Stimulated activated naive CD4-positive, alpha-beta T cell treated with Interleukin-2 at 50 U/mL for 16 hours (primary cell): ENCODE measurements at places on chromosomes 6 and 20.

DNA sequence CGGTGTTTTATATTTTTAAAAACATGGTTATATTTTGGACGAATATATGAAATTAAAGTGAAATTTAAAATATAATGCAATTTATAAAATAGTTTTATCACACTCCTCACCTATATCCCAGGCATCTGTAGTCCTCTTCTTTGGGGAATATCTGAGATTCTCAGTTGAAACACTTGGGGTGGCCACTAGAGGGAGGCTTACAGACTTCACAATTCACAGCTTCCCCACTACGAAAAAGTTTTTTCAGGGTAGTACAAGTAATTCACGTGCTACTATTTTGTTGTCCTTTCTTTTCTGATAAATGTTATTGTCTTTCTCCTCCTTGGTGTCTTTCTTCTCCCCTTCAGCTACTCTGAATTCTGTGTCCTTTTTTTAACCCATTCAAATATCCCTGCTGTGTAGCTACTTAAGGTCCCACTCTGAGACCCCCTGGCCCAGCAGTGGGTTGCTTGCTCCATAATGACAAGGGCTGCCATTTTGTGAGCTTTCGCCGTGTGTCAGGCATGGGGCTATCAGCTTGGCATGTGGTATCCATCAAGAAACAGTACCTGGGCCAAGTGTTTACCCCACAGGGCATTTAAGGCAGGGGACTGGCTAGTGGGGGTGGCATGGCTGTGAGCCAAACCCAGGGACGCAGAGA lies 43.6 kb upstream of the PHACTR3 start:
- no peak for DNase-seq

DNA sequence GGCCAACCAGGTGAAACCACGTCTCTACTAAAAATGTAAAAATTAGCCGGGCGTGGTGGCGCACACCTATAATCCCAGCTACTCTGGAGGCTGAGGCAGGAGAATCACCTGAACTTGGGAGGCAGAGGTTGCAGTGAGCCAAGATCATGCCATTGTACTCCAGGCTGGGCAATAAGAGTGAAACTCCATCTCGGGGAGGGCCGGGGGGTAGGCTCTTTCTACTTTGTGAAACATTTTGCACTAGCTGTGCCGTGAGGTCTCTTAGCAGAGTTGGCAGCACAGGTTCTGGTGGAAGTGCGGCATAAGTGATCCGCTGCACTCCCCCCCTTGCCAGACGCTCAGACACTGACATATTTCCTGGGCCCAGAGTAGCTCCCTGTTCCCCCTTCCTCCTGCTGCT lies 24.5 kb downstream of the PSMG4 start:
- DNase-seq: no peak

GRCh38 chr6:159456349-159456748 lies 236.7 kb downstream of the SOD2 start:
- DNase-seq: no peak

DNA sequence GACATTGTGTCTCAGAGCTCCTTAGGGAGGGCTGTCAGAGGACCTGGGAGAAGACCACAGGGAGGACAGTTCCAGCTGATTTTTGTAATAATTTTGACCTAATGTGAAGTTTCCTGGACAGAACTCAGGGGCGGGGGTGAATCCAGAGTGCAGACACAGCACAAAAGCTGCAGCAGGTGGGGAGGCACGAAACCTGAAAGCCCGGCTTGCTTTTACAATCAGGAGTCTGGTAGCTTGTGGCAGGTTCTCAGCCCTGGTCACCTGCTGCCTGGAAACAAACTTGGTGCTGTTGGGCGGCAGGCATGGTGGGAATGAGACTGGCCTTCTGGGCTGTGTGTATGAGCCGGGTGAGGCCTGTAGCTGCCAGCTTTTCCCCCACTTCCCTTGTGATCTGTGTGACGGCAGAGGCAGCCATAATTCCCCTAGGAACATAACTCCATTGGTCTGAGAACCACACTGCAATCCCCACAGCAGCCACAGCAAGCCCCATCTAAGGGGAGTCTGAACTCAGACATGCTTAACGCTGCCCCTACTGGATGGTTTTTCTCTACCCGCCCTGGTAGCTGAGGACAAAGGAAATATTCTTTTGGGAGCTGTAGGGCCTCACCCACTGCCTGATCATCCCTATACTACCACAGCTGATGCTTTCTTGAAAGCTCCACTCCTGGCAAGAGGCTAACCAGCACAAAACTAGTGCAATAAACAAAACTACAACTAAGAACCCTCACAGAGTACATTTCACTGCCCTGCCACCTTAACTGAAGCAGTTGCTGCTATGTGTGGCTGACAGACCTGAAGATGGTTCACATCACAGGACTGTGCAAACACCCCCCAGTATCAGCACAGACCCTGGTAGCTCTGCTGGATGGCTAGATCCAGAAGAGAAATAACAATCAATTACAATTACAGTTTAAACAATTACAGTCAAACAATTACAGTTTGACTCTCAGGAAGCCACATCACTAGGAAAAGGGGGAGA lies 1055.1 kb upstream of the GJE1 start:
- DNase-seq: no peak

GRCh38 chr6:170152124-170152926 lies 138.6 kb downstream of the DLL1 start:
- DNase-seq: no peak

- DNase-seq: no peak
These were observed 38.0 kb upstream of the HSF2 start for GRCh38 chr6:122361314-122361979.

DNA sequence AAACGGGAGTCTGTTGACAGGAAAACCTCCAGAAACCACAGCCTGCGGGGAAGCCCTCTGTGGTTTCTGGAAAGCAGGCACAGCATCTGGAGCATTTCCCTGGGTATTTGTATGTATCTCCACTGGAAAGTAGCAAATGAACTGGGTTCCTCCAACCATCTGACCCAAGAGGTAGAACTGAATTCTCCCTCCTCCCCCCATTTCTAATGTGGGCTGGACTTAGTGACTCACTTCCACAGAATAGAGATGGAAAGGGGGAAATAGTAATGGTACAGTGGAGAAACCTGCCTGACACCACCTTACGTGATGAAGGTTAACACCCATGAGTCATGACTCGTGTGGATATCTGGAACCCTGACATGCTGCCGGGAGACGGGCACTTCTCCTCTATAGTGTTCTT lies 51.9 kb upstream of the XRN2 start:
- no peak for DNase-seq

GRCh38 chr6:2708456-2708855 lies 42.3 kb downstream of the MYLK4 start:
- DNase-seq: no peak

GRCh38 chr6:142929751-142930358 lies 15.1 kb downstream of the HIVEP2 start:
- DNase-seq: no peak

DNA sequence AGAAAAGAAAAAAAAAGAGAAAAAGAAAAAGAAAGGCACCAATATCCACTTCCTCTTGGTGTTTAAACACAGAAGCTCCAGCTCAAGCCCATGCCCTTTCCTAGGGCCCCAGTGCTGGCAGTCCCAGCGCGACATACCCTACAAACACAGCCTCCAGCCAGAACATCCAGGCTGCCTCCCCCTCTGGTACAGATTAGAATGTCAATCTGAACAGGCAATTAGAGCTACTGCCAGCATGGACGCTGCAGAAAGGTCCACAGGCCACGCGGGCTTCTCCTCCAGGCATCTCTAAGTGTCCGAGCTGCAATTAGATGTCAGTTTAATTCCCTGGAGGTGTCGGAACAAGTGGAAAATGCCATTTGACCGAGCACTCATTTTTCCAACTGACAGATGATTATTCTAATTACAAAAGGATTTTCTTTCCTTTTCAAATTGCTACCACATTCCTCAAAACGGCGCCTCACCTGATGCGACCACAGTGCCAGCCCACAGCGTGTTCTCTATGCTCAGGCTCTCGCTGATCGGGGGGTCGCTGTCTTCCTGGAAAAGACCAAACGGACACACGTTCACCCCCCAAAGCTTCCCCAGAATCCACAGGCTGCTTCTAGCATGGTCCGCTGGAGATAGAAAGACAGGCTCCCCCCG lies 79.5 kb downstream of the ATP9A start:
- DNase-seq: no peak

GRCh38 chr20:63357921-63358905 lies 2.9 kb downstream of the CHRNA4 start:
- no peak for DNase-seq

DNA sequence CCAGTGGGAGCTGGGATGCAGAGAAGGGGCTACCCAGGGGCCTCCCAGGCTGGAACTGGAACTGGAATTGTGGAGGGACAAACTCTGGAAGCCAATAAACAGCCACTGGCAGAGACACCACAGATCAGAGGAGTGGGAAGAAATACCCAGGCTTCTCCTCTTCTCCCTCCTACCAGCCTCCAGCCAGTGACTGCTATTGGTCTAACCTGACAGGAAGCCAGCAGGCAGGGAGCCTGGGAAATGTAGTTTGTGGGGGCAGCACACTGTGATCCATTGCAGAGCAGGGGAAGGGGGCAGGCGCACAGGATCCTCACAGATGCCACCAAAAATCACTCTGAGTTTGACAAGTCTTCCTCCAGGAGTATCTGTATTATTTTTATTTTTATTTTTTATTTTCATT lies 12.1 kb upstream of the MLN start:
- DNase-seq: no peak

GRCh38 chr6:41502917-41503671 lies 43.1 kb upstream of the FOXP4 start:
- no peak for DNase-seq

DNA sequence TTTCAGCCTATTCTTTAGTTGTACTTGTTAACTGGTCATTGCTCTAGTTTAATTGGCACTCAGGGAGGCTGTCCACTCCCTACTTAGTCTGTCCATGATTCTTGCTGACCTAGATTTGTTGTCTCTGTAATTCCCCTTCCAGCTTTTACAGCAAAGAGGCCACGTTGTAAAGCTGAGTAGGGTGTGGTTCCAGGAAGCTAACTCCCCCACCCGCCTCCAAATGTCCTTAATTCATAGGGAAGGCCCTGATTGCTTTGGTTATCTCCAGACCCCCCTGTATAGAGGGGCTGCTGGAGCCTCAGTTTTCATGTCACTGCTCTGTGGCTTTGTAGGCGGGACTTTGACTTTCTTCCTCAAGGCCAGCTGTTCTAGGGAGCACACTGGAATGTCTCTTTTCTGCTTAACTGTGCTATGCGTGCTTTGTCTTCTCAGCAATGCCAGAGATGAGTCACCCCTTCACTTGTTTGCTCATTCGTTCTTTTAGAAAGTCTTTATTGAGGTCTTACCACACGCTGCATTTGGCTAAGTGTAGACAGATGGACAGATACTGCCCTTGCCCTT lies 175.1 kb upstream of the JAG1 start:
- no peak for DNase-seq

DNA sequence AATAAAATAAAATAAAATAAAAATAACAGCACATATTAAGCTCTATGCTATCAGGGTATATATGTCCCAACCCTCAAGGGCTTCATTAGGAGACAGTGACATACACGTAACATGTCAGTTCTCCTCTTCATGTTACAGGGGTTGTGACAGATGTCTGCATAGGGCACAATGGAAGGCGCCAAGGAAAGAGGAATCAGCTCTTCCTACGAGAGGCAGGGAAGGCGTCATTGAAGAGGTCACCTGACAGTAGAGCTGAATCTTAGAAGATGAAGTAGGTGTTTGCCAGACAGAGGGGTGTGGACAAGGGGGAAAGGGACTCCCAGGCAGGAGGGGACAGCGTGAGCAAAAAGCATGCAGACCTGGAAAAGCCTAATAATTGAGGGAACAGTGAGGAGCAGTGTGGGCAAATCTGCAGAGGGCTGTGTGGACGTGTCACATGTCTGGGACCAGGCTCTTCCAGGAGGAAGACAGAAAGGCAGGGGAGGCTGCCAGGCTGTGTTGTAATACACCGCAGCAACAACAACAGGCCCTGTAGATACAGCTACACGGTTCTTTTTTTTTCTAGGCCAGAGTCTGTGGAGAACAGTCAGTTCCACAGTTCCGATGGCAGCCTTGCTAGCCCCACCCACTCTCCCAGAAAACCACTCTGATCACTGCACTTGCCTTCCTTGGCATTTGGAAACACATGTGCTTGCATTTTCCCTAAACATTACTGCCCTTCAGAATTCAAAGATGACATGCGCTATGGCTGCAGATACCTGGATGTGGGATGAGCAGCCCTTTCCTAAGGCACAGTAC lies 2.5 kb upstream of the FKBP5 start:
- DNase-seq: no peak

DNA sequence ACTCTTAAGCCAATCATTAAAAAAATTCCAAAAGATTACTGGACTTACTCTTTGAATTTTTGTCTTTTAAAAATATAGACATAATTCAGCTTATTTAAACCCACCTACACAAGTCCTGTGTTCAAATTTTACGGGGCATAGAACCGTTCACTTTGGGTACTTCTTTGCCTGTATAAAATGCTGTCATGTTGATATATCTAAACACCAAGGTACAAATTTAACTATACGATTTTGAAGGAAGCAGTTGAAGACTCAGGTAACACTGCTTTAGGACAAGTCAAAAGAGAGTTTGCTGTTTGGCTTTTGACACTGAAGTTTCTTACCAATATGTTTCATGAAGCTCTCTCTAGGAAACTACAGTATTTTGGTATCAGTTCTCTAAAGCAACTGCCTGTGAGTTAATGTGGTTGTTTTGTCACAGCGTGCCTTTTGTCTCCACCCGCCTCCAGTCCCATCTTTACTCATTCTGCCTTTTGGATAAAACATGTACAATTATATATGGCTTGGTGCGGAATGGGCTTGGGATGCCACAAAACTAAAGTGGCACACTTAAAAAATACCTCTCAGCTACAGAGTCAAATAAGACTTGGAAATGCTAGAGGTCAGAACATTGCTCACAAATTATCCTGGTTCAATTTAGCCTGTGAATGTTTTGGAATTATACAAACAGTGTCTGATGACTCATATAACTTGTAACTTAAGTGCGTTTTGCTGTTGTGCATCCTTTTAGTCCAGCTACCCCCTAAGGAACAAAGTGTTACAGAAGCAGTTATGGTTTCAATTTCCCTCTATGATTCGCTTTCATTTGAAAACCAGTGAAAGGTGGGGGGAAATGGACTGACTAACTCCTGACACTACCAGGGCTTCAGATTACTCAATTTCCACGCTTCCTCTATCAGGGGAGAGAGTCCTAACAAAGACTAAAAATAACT lies 38.7 kb downstream of the RGS17 start:
- DNase-seq: no peak

DNA sequence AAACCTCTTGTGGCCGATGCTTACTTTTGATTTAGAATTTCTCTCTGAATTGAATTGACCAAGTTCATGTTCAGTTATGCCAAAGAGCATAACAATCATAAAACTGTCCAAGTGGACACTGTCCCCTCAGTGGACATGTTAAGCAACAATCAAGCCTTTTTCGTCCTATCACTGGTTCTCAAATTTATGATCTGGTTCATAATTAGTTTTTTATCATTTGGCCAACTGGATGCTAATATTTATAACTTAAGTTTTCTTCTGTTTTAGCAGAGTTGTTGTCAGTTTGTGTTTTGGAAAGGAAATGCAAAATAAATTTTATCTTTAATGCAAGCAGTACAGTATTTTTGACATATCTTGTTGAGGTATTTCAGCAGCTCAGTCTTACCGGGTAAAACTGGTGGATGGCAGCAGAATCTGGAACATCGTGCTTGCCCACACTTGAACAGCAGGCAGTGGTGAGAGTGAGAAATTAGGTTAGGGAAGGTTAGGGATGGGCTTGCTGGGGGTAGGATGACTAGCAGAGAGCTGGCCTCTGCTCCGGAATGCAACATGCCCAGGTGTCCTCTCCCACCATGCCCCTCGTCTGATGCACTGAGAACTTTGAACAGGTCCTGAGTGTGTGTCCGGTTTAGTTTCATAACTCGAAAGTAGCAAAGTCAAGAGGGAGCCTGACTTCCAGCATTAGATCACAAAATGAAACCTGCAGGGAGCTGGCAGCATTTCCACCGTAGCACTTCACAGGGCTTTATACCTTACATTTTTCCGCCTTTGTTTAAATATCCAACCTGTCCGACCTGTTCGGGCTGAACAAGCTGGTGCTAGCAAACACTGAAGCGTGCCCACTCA lies 93.1 kb downstream of the RREB1 start:
- no peak for DNase-seq
